ENCODE measurements at places on chromosomes 13 and 19.

DNA sequence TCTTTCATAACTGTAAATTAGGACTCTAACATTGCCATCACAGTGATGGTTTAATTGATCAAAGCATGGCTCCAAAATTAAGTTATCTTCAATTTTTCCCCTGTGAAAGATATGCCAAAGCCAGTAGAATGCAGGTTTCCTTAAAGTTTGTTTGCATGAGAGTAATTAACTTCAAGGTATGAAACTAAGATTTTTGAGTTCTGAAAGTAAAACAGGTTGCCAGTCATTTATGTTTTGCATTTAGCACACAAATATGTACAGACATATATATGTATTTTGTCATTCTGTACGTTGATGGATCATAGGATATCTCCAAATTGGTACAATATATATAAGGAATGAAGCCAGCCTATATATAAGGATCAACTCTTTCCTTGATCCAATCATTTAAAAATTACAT, 23.6 kb upstream of the NDFIP2 start:
- no peak for DNase-seq

DNA sequence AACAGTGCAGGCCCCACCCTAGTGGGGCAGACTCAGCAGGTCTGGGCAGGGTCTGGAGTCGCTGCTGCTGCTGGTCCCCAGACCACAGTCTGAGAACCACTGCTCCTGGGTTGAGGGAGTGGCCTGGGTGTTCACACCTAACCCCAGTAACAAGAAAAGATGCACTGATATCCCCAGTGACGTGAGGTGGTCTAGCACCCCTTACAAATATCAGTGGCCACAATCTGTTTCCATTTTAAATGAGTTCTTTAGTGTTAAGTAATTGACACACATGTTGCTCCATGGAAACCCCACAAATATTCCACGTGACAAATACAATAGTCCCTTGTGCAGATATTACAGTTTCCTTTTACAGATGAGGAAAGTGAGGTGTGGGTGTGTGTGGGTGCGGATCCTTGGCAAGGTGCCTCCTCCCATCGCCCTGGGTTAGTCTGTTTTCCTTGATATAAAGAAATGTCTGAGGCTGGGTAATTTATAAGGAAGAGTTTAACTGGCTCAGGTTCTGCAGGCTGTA, 96.3 kb upstream of the GPR183 start:
- DNase-seq, result no peak

DNA sequence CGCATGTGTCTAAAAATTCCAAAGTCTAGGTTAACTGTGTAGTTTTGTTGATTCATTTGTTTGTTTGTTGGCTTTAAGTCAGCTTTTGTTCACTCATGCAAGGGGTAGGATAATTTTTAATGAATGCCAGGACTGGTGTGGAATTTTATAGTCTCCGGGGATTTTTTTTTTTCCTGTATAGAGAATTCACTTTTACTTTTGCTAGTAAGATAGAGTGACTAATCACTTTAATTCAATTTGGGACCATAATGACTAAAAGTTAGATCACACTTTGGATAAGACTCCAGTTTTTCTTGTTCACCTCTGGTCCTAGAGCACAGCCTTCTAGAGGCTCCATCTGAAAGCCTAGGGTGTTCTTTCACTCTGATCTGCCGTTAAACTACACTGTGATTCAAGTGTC, 1690.0 kb downstream of the PCDH9 start:
- DNase-seq, result no peak

DNA sequence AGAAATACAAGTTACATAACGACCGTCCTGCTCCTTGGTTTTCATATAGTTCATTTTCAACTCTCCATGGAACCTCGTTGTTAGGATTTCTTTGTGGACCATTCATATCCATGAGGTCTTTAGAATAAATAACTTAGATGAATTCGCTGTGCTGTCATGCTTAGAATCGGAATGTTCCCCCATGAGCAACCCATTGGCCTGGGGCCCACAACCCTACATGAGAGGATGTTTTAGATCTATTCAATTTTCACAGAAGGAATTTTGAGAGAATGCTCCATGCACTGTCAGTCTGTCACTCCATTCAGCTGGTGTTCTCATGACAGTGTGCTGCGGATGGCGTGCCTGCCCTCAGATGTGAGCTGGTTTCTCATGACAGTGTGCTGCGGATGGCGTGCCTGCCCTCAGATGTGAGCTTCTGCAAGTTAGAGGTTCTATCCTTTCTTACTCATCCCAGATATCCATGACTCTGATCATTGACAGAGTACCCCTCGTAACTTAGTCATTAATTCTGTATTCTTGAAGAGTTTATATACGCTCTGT, 1193.1 kb downstream of the EFNB2 start:
- DNase-seq, result no peak

- DNase-seq, result no peak
These were observed 179.6 kb upstream of the HTR2A start for GRCh38 chr13:47076500-47076899.

DNA sequence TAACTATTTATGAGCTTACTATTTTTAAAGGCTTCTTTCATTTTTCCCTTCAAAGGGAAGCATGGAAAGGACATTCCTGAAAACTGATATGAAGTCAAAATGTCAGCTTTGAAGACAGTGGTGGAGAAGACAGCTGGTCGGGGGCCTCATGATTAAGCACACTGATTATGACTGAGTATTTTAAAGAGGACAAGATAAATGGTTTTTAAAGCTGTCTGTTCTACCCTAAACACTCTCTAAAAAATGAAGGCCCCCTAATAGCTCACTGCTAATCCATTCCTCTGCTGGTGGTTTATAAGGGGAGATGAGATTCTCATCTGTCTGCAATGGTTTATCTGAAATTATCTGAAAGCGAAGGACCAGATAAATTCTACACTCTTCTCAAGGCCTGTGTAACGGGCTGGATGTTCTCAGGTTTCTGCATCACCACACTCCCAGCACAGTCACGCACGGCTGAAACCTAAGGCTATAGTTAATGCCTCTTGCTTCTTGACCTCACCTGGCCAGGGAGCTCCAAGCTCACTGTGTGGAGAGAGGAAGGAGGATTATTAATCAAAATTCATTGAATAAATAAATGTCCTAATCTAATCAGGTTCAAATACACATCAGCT, 86.9 kb upstream of the DOCK9 start:
- DNase-seq, result no peak

- no peak for DNase-seq
These were observed 120.9 kb upstream of the KL start for GRCh38 chr13:32895296-32895695.

- no peak for DNase-seq
These were observed 3.1 kb upstream of the GRK1 start for GRCh38 chr13:113663934-113664333.

DNA sequence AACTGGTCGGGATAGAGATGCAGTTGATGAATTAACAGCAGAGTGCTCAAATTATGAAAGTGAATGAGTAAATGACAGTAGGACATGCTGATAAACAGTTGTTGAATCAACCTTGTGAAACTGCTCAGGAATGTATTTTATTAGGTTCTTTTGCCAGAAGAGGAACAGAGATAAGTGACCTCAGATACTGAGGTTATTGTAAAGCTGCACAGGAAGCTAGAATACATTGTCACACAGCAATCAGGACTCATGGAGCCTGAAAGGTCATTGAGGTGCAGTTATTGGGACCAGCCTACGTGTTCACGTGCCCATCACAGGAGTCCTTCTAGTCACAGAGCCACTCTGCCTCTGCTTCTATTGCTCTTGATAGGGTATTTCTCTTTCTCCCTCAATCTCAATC, 47.5 kb upstream of the MED4 start:
- no peak for DNase-seq

- DNase-seq, result no peak
These were observed 5.8 kb downstream of the LATS2 start for GRCh38 chr13:21055511-21056045.

DNA sequence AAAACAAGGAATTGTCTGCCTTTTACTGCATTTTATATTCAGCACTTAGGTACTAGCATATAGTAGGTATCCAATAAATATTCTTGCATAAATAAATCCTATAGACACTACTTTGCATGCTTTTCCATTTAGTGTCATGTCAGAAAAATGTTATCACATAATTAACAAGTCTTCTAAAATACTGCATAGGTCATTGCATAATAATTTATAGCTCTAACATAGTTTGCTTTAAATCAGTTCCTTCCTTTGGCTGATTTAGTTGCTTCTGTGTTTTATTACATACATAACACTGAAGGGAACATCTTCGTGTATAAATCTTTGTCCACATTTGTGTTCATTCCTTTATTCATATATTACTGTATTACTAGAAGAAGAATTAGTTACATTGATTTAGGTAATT, 36.2 kb downstream of the WASF3 start:
- DNase-seq, result no peak

GRCh38 chr13:21676611-21677021, 5.7 kb downstream of the FGF9 start:
- no peak for DNase-seq

GRCh38 chr19:29890392-29890791, 51.6 kb upstream of the URI1 start:
- DNase-seq, result no peak

- DNase-seq, result no peak
These were observed 360.9 kb downstream of the SLITRK5 start for GRCh38 chr13:88031980-88032559.

DNA sequence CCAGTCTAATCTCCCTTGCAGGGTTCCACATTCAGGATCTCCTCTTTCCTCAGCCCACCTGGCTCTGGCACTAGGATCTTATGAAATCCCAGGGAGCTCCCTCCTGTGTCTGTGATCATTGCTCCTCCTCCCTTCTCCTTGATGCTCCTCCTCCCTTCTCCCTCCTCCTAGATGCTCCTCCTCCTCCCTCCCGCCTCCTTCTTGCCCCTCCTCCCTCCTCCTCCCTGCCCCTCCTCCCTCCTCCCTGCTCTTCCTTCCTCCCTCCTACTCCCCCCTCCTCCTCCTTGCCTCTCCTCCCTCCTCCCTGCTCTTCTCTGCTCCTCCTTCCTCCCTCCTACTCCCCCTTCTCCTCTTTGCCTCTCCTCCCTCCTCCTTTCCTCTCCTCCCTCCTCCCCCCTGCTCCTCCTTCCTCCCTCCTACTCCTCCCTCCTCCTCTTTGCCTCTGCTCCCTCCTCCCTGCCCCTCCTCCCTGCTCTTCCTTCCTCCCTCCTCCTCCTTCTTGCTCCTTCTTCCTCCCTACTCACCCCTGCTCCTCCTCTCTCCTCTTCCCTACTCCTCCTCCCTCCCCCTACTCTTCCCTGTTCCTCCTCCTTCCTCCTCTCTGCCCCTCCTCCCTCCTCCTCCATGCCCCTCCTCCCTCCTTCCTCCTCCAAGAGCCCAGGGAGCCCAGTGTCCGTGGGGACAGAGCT, 14.9 kb upstream of the ZBTB7A start:
- no peak for DNase-seq

DNA sequence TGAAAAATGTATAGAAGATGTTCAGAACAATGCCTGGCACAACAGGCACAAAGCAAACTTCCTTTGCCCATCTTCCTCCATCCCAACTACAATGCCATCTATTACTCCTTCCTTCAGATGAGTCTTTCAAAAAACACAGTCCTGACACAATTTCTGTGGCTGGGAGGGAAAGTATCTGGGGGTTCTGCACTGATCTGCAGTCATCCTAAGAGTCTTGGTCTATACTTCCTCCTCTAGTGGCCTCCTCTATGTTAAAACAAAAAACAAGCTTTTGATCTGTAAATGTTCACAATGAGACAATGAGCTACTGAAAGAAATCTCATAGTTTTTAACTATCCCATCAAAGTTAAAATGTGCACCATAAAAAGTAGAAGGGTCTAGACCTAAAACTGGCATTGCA, 44.8 kb downstream of the USP12 start:
- DNase-seq, result no peak

- DNase-seq, result no peak
These were observed 229.0 kb upstream of the IPO5 start for GRCh38 chr13:97724450-97724849.

GRCh38 chr19:57288373-57288772, 8.1 kb downstream of the ZNF460 start:
- DNase-seq, result no peak

- DNase-seq, result no peak
These were observed 43.8 kb downstream of the SPRY2 start for GRCh38 chr13:80297094-80297493.

DNA sequence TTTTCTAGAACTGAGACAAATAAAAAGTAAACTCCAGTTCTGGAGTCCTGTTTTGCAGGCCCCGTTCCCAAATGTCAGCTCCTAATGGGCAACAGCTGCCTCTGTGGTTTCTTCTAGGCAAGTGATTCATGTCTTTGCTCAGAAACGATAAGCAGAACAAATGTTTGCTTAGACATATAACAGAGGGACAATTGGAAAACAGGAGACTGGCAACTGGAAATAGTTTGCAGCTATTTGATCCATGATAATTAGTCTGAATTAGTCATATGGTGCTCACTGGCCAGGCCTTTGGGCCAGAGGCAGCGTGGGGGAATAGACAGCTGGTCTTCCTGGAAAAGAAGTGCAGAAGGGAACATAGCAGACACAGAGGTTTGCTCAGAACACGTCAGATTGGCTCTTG, 29.2 kb upstream of the TSHZ3 start:
- no peak for DNase-seq

GRCh38 chr19:28301463-28301862, 911.5 kb downstream of the UQCRFS1 start:
- no peak for DNase-seq
